ENCODE measurements at places on chromosomes 12 and 14.

DNA sequence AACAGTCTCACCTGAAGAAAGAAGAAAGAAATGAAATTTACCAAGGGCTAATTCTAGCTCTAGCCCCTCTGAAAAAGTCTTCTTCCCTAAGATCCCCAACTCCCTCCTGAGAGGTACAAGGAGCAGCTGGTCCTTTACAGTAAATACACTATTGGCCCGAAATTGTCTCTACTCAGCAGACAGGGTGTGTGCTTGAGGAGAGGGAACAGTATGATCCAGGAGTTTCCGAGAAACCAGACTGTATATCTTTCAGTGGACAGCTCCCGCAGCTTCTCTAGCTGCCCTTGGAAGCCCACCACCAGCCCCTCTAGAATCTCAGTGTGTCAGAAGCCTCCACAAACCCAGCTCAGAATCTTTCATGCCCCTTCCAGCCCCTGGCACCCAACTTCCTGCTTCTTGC lies 8.1 kb downstream of the GPR84 start:
- DNase-seq, result no peak

GRCh38 chr12:56978397-56979138 lies 21.2 kb upstream of the RDH16 start:
- no peak for DNase-seq

- DNase-seq, result no peak
Observed at GRCh38 chr14:31275731-31276130, 68.1 kb upstream of the HECTD1 start.

DNA sequence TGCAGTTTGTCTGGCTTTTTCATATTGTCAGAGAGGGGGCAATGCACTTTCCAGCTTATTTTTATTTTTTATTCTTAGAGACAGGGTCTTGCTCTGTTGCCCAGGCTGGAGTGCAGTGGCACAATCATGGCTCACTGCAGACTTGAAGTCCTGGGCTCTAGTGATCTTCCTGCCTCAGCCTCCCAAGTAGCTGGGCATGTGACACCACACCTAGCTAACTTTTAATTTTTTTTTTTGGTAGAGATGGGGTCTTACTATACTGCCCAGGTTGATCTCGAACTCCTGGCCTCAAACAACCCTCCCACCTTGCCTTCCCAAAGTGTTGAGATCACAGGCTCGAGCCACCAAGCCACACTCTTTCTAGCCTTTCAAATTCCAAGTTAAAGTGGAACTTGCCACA lies 3.9 kb upstream of the A2ML1 start:
- no peak for DNase-seq

DNA sequence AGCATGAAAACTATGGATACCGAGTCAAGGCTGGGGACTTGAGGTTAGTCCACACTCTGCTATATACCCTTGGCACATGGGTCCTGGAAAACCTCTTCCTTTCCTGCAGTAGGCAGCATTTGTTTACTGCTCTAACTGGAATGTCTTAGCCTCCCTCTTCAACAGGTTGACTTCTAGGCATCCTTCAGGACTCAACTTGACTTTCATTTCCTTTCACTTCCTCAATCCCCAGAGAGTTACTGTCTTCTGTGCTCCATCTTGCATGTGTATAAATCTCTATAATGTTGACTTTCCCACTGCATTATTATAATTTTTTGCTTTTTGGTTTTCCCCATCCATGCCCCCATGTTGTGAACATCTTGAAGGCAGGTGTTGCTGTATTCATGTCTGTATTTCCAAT lies 107.9 kb downstream of the VRK1 start:
- DNase-seq, result no peak

DNA sequence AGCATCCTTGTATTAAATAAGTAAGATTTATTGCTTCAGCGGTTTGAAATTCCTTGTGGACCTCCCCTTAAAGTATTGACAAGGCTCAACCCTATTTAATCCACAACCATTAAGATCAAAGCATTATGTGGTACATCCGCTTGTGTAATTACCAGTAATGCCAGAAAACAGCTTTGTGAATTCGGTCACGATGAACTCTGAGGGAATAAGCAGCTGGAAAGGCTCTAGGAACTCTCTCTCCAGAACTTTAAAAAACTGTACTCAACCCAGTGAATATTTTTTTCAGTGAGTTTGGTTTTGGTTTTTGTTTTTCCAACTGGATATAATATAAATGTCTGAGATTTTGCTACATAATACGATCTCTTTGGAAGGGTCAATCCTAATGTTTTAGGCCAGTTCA lies 49.3 kb upstream of the DIO2 start:
- DNase-seq, result peak; percentile 54

GRCh38 chr14:42322531-42323284 lies 716.0 kb downstream of the LRFN5 start:
- DNase-seq, result no peak

DNA sequence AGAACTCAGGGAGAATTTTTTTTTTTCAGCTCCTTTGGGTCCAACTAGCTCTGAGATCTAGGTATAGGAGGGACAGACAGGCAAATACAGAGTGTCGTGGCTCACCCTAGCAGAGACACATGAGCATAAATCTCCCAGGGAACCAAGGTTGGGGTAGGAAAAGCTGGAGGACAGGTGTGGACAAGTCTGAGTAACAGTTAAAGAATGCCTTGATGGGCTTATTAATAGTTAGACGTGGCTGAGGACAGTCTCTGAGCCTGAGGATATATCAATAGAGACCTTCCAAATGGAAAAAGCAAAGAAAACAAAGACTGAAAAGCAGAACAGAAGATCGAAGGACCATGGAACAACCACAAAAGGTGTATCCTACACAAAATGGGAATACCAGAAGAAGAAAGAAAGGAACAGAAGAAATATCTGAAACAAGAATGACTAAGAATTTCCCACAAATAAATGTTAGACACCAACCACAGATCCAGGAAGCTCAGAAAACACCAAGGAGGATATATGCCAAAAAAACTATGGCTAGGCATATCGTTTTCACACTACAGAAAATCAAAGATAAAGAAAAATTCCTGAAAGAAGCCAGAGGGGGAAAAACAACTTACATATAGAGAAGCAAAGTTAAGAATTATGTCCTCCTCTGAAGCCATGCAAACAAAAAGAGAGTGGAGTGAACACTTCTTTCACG lies 80.9 kb downstream of the PTPRB start:
- DNase-seq, result peak; percentile 59

DNA sequence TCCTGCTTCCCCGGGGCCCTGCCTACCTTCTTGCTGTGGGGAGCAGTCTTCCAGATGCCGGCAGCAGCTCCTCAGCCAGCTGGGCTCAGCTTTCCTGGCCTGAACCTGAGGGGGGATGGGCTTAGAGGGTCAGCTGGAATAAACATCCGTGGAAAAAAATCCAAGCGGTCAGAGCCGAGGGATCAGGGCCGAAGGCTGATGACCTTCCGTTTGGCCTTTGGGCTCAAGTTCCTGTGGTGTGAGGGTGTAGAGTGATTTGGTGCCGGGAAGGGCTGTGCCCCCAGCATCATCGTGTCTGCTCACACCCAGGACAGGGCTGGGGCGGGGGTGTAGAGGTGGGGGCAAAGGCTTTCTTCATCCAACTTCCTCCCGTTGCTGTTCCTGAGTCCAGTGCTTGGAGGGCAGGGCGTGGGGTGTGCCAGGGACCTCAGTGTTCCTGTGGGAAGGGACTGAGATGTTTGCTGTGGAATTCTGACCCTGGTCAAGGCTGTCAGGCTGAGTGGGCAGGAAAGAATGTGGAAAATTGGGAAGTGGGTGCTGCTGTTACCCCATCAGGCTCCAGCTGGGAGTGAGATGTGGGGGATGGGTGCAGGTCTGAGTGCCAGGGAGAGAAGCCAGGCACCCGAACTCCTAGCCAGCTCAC lies 2.6 kb downstream of the SMIM41 start:
- no peak for DNase-seq

GRCh38 chr14:65704437-65704836 lies 291.9 kb downstream of the FUT8 start:
- DNase-seq, result no peak

DNA sequence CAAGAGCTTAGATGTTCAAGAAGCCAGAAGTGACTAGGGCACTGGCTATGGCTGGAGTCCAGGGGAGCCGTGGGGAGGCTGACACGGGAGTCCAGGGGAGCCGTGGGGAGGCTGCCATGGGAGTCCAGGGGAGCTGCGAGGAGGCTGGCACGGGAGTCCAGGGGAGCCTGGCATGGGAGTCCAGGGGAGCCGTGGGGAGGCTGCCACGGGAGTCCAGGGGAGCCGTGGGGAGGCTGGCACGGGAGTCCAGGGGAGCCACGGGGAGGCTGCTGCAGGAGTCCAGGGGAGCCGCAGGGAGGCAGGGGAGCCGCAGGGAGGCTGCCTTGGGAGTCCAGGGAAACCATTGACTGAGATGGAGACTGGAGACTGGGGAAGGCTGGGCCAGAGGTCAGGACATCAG lies 54.9 kb downstream of the TECPR2 start:
- no peak for DNase-seq

GRCh38 chr12:80269803-80270552 lies 170.6 kb downstream of the OTOGL start:
- DNase-seq, result peak; percentile 17

DNA sequence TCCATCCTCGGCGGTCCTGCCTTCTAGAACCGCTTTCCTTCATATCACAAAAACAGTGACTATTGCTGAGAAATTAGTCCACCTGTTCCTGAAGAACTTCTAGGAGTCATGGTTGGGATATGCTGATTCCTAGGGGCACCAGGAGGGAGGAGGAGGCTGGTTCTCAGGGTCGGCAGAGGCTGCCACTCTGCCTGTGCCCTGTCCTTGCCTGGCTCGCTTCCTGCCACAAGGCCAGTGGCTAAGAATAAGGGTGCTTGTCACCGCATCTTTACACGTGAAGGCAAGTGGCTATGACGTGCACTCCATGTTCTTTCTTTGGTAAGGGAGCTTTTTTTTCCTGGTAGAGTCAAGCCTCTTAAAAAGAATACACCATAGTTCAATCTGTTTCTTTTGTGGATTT lies 18.7 kb upstream of the DGLUCY start:
- DNase-seq, result no peak

DNA sequence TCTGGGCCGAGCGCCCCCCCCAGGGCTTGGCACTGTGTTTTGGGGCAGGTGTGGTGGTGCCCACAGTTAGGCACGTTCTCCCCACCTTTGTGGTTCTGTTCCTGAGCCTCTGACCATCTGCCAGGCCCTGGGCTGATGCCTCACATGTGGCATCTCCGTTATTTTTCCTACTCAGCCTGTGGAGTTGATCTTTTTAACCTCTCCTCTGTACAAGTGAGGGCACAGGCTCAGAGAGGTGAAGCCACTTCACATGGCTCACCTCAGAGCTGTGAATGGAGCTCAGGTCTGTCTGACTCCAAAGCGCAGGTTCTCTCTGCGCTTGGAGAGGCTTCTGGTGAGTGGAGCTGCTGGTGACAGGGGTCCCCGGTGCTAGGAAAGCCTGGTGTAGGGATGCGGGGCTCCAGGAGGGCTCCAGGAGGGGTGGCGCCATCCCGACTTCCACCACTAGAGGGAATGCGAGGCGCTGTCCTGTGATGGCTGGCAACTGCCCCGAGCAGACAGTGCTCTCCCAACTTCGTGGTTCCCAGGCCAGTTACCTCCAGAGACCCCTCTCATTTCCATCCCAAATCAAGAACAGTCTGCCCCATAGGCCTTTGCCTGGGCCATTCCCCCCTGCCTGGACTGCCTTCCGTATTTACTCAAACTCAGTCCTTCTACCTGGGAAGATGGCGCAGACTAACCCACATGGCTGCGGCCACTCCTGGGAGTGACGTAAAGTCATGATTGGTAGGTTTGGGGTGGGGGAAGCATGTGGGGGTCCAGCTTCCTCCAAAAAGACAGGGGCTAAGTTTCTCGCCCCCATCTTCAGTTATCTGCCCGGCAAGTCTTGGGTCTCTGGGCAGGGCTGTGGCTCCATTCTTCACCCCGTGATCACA lies 9.9 kb downstream of the BCL7A start:
- no peak for DNase-seq

DNA sequence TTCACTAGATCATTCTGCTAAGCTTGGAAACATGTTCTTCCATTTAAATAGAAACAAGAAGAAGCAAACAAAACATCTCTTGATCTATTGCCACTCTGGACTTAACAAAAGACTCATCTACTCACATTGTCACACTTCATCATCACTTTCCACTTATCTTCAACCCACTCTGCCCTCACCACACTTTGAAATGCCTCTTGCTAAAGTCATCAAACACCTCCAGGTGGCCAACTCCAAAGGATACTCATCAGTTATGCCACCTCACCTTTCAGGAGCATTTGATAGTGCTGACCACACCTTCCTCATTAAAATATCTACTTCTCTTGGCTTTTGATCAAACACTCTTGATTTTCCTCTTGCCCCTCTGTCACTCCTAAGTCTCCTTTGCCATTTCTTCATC lies 7.2 kb downstream of the EFCAB11 start:
- peak; percentile 27 for DNase-seq

DNA sequence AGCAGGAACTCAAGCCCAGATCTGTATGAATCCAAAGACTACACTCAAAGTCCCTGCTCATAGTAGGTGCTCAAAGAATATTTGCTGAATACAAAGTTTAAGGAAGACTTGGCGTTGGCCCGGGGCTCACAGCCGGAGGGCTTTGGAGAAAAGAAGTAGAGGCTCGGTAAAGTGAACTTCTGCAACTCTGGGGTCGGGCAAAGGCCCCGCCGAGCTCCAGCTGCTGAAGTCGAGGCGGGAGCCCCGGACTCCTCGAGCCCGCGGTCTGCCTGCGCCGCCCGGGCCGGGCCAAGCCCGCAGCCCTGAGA lies 335 bp downstream of the GCN1 start:
- no peak for DNase-seq

GRCh38 chr14:97779140-97779539 lies 982.0 kb downstream of the VRK1 start:
- DNase-seq, result no peak

GRCh38 chr12:8564656-8565055 lies 24.0 kb upstream of the CLEC4E start:
- no peak for DNase-seq

DNA sequence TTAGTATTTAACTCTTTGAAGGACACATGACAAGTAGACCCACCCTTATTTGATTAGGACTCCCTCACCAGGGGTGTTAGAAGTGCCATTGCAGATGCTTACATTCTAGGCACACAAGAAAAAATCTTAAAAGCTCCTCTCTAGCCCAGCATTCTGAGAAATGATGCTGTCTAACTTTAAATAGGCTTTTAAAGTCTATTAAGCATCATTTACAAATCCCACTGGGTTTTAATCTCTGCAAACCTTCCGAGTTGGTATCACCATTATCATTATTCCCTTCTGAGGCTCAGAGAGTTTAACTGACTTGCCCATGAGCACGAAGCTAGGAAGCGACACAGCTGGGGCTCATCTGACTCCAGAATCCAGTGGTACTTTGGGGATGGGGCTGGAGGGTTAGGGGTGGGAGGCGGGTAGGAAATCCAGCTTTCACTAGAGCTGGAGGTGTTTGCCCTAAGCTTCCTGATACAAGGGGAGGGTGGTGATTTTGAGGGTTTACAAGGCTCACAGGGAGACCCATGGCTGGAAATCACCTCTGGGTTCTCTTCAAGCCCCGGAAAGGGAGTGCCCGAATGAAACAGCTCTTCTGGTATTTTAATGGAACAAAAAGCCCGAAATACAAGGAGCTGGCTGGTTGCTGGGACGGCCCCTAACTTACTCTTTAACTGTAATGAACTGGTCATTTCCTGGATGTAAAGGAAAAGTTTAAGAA lies 109.2 kb upstream of the FUT8 start:
- DNase-seq, result peak; percentile 60

Measured in SW480 (cell line).